Left renal pelvis (tissue), 4 donors: ENCODE measurements at places on chromosomes 4 and X.

GRCh38 chr4:23237771-23238170 is 545.0 kb downstream of the GBA3 start:
- DNase-seq = no peak

- no peak for DNase-seq
Observed at GRCh38 chr4:86496094-86497080, 97.7 kb upstream of the PTPN13 start.

GRCh38 chrX:103573202-103573601 is 12.1 kb upstream of the TCEAL4 start:
- no peak for DNase-seq

GRCh38 chrX:142089193-142089592 is 115.9 kb downstream of the MAGEC2 start:
- no peak for DNase-seq

DNA sequence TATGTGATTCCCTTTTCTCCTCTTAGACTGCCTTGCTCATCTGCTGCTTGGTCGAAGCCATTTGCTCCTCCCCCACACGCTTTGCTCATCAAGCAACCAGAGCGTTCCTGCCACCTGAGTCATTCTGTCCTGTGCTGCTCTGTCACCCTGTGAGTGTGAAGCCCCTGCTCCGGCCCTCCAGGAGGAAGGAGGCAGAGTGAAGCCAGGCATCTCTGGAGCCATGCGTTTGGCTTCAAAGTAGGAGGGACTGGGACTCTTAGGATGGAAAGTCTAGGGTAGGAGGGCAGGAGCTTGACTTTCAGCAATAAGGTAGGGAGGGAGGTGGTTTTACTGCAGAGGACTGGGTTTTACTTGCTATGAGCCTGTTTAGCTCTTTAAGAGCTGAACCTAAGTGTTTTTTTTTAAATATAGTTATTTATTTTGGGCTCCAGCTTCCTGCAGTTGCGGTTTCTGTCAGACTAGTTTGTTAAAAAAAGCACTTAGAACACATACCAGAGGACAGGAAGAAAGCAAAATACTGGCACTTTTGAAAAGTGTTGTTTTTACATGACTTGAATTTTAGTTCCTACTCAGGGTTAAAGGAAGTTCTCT is 63.6 kb downstream of the SPINK2 start:
- no peak for DNase-seq

GRCh38 chr4:82528074-82528473 is 33.7 kb downstream of the TMEM150C start:
- no peak for DNase-seq

- DNase-seq = no peak
Observed at GRCh38 chr4:132540268-132540667, 608.8 kb upstream of the PCDH10 start.

GRCh38 chr4:18937746-18938145 is 916.2 kb upstream of the LCORL start:
- no peak for DNase-seq
